ENCODE measurements at places on chromosomes 1 and 21.

DNA sequence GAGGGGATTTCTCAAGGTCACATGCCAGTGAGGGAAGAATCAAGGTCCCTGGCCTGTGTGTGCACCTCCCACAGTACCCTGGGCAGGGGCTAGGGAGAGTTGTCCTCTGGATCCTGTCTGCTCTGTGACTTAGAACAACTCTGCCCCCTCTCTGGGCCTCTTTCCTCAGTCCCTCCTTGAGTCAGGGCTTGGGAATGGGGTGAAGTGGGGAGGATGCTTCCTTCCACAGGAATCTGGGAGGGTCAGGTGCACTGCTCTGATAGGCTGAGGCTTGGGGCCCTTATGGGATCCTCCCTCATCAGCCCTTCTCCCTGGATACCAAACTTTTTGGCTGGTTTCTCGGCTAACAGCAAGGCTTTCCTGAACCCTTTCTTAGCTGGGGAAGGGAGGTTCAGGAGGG is 2.5 kb downstream of the TRNP1 start:
- DNase-seq, result no peak

DNA sequence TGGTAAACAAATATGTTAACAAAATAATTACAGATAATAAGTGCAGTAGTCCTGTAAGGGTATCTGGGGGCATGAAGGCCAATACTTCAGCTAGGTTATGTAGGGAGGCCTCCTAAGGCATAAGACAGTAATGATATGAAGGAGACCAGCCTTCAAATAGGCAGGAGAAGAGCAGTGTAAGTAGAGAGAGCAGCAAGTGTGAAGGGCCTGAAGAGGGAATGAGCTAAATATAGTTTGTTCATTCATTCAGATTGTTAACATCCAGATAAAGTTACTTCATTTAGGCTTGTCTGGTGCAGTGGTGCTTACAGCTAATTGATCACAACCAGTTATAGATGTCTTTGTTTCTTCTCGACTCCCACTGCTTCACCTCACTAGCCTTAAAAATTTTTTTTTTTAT is 71.1 kb downstream of the EPB41 start:
- no peak for DNase-seq

DNA sequence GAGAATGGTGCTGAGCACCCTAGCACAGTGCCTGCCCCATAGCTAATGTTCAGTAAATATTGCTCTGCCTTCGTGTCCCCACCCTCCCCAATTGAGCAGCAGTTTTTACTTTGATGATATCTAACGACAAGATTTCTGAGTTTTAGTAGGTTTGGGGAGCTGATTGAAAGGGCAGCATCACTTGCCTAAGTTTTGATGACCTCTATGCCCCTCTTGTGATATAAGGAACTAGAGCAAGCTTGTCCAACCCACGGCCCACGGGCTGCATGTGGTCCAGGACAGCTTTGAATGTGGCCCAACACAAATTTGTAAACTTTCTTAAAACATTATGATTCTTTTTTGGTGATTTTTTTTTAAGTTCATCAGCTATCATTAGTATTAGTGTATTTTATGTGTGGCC is 1.6 kb downstream of the CNIH4 start:
- no peak for DNase-seq

DNA sequence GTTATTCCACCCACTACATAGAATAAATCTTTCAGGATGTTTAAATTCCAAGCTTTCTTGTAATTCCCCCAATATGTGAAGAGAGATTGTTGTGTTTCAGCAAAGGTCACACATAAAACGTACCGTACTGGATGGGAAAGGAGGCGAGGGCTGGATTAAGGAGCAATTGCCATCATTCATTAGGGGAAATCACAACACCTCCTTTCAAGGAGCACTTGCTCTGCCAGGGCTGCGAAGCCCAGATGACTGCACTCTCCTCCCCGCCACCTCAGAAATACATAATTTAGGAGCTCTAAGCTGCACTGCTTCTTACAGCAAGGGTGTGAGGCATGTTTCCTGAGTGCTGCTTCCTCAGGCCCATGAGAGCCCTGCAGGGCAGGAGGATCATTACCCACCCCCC is 29.6 kb downstream of the MATN1 start:
- DNase-seq, result no peak

GRCh38 chr1:173572201-173572873 is 30.5 kb downstream of the SLC9C2 start:
- no peak for DNase-seq

GRCh38 chr1:111032295-111032897 is 68.7 kb upstream of the LRIF1 start:
- peak; percentile 68 for DNase-seq

DNA sequence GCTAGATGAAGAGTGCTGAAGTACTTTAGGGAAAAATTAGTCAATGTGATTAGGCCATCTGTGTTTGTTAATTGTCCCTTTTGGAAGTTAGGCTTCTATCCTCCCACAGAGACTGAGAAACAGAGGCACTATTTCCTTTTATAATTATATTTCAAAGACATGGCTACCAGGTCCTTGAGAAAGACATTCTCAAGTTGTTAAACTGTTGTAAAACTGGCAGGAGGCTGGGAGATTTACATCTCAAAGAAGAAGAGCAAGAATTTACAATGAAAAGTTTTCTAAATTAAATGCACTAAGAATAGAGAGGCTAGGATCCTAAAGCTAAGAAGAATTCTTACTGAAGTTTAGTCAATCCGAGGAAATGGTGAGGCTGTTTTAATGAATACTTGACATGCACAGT is 74.0 kb upstream of the BRINP3 start:
- DNase-seq, result no peak

DNA sequence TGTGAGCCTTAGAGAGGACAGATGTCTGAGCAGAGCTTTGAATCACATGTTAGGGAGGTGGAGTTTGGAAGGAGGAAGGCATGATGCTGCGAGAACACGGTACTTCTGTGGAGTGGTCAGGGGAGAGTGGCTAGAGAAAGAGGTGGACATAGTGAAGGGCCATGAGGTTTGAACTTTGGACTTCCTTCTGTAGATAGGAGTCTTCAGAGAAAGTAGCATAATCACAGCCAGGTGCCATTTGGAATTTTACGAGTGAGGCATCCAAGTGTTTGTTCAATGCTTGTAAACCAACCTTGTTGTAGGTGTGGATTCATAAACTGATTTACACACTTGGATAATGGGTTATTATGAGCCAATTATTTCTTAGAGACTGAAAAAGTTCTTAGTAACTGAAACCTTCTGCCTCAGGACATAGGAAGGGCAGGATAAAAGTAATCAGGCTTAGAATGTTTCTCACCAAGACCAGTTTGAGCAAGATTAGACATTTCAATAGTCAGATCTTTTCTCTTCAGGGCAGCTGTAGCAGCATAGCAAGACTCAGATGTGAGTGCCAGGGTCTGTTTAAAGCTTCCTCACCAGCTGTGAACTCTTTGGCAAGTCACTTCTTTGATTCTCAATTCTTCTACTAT is 83.5 kb upstream of the HMCN1 start:
- no peak for DNase-seq

GRCh38 chr1:171188388-171189266 is 3.5 kb downstream of the FMO2 start:
- peak; percentile 65 for DNase-seq

DNA sequence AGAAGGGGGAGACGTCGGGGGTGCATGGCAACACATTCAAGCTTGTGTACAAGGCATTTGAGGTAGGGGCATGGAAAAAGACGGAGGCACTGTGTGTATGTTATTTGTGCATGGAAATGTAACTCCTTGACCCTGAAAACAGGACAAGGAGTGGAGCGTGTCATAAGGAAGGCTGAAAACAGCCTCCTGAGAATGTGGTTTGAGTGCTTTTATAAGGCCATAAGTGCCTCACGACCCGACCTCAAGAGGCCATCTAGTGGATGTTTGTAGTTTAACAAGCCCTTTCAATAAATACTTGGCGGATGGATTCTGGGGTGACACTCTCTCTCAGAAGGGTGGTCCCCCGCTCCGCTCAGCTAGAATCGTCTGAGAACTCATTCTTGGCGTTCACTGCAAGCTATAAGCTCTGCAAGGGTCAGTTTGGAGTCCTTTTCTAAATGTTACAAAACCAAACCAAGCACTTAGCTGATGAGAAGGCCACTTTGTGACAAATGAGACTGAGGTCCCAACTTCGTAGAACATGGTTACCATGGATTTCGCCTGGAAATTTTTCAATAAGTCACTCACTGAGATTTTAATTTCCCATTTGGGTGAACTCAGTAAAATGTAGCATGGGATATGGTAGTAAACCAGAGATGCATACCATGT is 38.8 kb upstream of the CLCA4 start:
- peak; percentile 54 for DNase-seq

GRCh38 chr1:153292185-153292584 is 20.6 kb downstream of the PGLYRP3 start:
- no peak for DNase-seq

DNA sequence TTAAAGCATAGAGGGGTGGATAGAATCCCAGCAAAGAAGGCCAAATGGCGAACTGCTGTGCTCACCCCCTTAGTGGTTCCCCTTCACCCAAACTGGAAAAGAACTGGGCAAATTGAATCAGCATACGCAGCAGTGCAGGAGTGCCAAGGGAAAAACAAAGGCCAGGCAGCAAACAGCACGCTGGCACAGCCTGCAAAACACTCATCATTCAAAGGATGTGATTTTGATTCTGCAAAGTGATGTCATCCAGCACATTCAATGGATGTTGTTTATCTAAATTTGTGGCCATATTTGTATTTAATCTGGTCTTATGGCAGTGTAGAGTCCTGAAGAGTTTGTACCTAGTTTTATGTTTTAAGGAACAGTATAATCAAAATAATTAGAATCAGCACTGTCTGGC is 71.8 kb upstream of the ECE1 start:
- no peak for DNase-seq

DNA sequence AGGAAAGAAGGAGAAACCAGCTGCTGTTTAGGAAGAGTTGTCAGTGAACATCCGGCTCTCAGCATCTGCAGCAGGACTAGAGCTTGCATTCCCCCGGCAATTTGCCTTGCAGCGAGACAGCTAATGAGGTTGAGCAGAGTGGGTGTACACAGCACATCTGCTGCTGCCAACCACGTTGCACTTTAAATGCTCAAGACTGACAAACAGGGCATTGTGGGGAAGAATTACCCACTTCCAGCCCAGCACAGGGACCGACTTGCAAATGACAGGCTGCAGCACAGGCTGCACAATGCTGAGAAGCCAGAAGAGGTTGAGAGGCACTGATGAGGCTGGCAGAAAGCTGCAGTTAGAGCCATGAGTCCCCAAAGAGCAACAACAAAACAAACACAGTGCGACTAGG is 47.5 kb upstream of the PLA2G2C start:
- DNase-seq, result no peak

DNA sequence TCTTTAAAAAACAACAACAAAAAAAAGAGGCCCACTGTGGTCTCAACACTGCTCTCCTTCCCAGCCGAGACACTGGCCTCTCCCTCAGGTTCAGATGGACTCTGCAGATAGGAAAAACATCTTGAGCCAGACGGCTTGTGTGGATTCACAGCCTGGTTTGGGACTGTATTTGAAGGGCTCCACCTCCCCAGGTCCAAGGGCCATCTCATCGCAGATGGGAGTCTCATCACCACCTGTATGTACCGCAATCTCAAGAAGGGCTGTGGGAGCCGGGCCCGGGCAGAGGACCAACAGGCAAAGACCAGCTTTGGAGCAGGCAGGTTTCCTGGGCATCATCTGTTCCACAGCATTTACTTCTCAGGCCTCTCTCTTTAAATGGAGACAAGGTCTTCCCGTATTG is 10.3 kb downstream of the ZBTB48 start:
- no peak for DNase-seq

DNA sequence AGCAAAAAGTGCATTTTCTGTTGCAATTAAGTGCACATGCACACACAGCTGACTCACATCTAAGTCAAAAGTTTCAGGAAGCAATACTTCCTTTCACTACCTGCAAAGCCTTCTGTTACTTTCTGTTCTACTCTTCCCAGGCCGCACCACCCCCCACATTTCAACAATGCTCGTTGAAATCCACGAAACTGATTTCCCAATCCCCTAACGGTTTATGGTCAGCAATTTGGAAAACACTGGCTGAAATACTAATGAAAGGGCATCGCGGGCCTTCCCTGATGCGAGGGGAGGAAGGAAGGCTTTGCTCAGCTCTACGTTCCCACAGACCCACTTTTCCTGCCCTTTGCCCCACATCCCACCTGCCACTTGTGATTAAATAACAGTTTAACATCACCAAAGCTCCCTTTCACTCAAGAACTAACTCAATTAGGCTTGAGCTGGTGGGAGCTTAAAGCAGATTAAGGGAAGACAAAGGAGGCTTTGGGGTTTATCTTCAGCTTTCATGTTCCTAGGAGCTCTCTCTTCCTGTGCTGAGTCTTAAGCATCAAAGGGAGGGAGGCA is 243.2 kb upstream of the RAB4A start:
- DNase-seq, result peak; percentile 83

- DNase-seq, result no peak
Measured at GRCh38 chr21:14603202-14603601, 57.1 kb upstream of the SAMSN1 start.

GRCh38 chr21:38984982-38985567 is 179.3 kb downstream of the ETS2 start:
- peak; percentile 82 for DNase-seq

DNA sequence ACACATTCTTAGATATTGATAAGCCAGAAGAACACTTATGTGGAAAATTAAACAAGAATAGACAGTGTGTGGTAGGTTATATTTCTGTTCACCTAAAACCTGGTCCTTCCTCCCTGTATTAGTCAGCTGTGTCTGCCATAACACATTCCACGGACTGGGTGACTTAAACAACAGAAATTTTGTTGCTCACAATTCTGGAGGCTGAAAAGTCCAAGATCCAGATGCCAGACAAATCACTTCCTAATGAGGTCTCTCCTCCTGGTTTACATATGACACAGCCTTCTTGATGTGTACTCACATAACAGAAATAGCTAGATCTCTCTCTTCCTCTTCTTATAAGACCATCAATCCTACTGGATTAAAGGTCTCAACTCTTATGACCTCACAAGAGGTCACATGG is 25.7 kb downstream of the JMJD4 start:
- no peak for DNase-seq

DNA sequence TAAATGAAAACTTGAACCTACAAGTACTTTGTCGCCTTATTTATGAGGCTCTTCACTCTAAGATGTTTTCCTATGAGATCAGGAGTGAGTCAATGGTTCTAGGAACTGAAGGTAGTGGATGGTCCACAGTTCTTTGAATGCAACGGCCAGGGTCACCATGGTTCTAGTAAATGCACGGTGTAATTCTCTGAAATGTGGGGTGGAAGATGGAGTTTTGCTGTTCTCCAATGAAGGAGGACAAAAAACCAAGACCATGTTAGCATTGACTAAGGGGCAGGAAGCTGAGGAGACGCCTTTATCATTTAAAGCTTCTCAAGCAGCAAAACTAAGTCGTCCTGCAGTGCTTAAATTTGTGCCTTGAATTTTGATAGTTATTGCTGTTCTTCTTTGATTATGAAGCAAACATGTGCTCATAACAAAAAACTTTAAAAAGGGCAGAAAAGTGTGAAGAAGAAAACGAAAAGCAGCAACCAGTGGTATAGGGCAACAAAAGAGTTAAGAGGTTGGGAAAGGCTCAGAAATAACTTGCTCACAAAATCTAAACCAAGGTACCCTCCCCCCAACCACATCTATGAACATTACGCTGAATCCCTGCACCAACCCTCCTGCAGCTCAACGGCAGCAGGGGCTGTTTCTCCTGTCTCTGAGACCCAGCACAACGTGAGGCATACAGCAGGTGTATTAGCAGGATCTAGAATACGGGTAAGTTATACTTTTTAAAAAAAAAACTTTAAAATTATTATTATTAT is 85.0 kb downstream of the MRPL37 start:
- no peak for DNase-seq
